Fibroblast of skin of left quadriceps (primary cell): ENCODE measurements at places on chromosomes 4 and X.
A peak's percentile ranks its signal among the peaks of the same experiment; 100 is the strongest.

- DNase-seq = no peak
Measured at GRCh38 chrX:17638731-17639130, 98.6 kb upstream of the SCML1 start.

DNA sequence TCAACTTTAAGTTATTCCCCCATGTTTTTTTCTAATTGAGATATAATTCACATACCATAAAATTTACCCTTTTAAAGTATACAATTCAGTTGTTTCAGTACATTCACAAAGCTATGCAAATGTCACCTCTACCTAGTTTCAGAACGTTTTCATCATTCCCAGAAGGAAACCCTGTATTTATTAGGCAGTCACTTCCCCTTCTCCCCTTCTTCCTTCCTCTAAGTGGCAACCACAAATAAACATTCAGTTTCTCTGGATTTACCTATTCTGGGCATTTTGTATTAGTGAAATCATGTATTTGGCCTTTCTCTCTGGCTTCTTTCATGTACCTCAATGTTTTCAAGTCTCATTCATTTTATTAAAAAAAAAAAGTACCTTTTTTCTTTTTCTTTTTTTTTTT, 101.9 kb downstream of the TET2 start:
- DNase-seq = no peak

DNA sequence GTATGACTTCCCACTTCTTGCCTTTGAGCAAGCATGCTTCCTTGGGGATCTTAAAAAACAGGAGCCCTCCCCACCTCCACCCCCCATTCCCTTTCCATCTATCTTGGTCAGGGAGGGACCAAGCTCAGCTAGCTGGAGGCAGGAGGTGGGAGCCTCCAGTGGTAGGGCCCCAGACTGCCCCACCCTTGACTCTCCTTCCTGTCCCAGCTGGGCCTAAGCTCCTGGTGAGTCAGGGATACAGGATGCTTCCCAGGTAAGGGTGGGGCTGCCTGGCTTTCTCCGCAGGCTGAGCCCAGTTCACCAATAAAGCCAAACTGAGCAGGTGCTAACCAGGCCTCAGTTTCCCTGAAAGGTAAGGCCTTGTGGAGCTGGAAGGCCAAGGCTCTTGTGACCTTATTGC, 15.2 kb downstream of the EFNB1 start:
- no peak for DNase-seq

GRCh38 chrX:70322784-70323183, 32.9 kb downstream of the KIF4A start:
- DNase-seq = no peak

- peak; percentile 37 for DNase-seq
Measured at GRCh38 chr4:144734522-144734921, 88.6 kb downstream of the HHIP start.

GRCh38 chr4:118850488-118851173, 14.7 kb upstream of the SEC24D start:
- no peak for DNase-seq

DNA sequence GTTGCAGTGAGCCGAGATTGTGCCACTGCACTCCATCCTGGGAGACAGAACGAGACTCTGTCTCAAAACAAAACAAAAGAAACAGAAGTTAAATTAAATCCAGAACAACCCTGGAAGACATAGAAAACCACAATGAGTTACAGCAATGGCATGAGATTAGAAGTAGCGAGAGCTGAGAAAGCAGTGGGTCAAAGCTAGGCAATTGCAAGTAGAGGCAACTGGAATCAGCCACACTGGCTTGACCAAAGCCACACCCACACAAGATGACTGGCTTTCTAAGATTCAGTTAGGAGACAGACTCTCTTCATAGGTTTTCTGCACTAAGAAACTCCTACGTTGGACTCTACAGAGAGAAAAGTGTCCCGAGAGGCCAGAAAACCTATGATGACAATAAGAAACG, 443.0 kb downstream of the GPM6A start:
- DNase-seq = peak; percentile 14

- DNase-seq = no peak
Measured at GRCh38 chrX:55919367-55920221, 202.0 kb downstream of the RRAGB start.
